ENCODE measurements at places on chromosomes 12 and 14. TPM values are rescaled to one million over a fixed set of nuclear protein-coding genes. Genes with fewer than 3 reads are reported as not detected.

Gene RNASE2
- total RNA-seq = 2.5 TPM

Gene ARHGDIB
- total RNA-seq = 49.9 TPM

Gene NAV3
- total RNA-seq = 3.3 TPM

Gene NACA
- total RNA-seq = 449 TPM

Gene SERPINA3
- 55.2 TPM for total RNA-seq

Gene TAS2R7
- not detected for total RNA-seq

Gene ACRBP
- 0.51 TPM for total RNA-seq

Gene SLC6A15
- not detected for total RNA-seq
